ENCODE measurements at places on chromosomes 12 and 14. TPM values are rescaled to one million over a fixed set of nuclear protein-coding genes. Genes with fewer than 3 reads are reported as not detected.

DNA sequence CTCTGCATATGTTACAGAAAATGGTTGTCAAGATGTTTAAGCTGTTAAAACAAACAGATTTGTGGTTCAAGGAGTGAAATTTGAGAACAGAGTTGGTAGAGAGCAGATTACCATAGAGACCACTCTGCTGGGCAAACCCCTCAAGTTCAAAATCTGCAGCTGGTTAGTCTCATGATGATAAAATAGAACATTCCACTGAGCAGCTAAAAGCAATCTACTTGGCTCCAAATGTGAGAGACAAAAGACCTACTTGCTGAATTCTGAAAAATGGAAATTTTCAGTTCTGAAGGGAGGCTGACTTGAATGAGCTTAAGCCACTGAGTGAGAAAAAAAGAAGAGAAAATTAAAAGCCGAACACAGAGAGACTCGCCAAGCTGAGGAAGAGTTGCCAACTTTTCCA lies 519.3 kb downstream of the NOVA1 start:
- DNase-seq, result no peak

GRCh38 chr14:104047761-104048160 lies 37.7 kb upstream of the ASPG start:
- no peak for DNase-seq

- DNase-seq, result no peak
Measured at GRCh38 chr12:19778172-19778571, 338.9 kb downstream of the AEBP2 start.

DNA sequence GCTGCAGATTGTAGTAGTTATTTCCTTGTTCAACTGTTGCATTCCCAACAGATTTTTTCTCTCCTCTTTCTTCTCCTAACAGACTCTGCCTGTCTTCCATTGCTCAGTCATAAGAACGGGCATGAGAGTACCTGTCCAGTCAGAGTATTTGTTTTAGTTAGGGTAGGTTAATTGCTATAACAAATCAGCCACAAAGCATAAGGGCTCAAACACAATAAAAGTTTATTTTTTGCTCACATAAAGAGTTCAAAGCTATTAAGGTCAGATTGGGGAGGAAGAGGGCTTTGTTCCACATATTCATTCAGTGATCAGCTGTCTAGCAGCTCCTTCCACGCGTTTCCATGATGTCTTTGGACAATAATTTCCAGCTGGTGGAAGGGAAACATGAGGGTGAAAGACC lies 92.8 kb upstream of the PLXNC1 start:
- DNase-seq, result no peak

DNA sequence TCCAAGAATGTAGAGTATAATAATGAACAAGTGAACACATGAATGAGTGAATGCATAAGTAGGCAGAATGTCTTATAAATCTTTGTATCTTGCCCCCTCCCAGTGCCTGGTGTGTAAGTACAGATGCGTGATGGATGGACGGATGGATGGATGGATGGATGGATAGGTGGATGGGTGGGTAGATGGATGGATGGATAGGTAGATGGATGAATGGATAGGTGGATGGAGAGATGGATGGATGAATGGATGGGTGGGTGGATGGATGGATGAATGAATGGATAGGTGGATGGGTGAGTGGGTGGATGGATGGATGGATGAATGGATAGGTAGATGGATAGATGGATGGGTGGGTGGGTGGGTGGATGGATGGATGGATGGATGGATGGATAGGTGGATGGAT lies 74.4 kb downstream of the CLMN start:
- no peak for DNase-seq

GRCh38 chr14:89397569-89398230 lies 19.3 kb downstream of the FOXN3 start:
- DNase-seq, result no peak

DNA sequence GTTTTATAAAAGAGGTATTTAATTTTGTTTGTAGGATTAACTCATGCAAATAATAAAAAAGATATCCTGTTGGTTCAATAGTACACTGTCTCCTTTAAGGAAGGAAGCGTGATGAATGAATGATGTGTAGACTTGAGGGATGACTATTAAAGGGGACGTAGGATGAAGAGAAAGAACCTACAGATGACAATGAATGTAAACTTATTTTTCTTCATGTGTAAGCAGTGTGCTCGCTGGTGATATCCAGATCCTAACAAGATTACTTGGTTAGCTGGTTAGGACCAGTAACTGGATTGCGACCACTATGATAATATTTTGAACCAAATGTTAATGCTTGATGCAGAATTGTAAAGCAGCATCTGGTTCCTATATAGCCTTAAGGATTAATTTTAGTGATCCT lies 2.6 kb downstream of the ARF6 start:
- no peak for DNase-seq

LRP6 gene
- 32.0 TPM for polyA plus RNA-seq

LLPH gene
- polyA plus RNA-seq, result 26.2 TPM

INSM2 gene
- not detected for polyA plus RNA-seq

BIN2 gene
- 2.2 TPM for polyA plus RNA-seq

ACOT4 gene
- 0.29 TPM for polyA plus RNA-seq

CLEC12A gene
- 0.22 TPM for polyA plus RNA-seq

EPS8 gene
- 31.5 TPM for polyA plus RNA-seq

TGFB3 gene
- polyA plus RNA-seq, result 104 TPM

All from forelimb muscle (tissue), 1 donor.